ENCODE measurements at places on chromosomes 5 and 9.

- no peak for DNase-seq
Observed at GRCh38 chr9:129351058-129351641, 173.1 kb upstream of the IER5L start.

GRCh38 chr9:132768932-132769905, 99.0 kb downstream of the GTF3C4 start:
- no peak for DNase-seq

DNA sequence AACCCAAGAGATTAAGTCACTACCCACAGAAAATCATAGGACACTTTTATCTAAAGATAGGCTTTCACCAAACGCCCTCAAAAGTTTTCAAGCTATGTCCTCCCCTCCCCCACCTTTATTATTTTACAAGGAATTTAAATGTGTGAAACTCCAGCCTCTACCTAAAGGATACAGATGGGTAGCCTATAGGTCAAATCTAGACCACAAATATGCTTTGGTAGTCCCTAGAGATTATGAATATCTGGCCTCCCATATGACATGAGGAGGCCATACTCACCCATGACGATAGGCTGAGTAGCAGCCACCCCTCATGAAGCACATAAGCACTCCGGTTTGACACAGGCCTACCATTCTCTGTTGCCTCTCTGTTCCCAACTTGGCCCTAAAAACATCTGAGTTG, 11.9 kb downstream of the SIL1 start:
- DNase-seq = no peak

DNA sequence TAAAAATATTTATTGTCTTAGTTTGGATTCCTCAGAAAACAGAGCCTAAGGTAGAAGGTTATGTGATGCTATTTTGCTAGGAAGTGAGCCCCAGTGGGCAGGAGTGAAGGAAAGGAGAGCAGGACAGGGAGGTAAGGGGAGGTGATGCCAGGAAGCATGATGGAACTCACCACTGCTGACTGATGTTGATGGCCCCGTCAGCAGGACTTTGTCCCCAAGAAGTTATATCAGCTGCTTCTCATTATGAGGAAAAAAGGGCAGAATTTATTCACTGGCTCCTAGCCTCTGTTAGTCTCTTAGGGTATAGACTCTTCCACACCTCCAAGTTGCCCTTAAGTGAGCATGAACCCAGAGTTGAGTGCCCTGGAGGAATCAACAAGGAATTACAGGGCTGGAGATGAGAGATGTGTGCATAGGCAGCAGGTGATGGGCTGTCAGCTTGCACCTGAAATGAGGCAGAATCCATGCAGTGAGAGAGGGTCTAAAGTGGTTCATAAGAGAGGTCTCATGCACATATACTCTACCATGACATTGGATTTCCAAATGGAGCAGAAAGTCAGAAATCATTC, 120.6 kb upstream of the NIPBL start:
- DNase-seq = no peak

- DNase-seq = no peak
Observed at GRCh38 chr5:64865662-64866061, 96.9 kb downstream of the CWC27 start.

- no peak for DNase-seq
Observed at GRCh38 chr5:126339215-126339805, 83.9 kb upstream of the GRAMD2B start.

DNA sequence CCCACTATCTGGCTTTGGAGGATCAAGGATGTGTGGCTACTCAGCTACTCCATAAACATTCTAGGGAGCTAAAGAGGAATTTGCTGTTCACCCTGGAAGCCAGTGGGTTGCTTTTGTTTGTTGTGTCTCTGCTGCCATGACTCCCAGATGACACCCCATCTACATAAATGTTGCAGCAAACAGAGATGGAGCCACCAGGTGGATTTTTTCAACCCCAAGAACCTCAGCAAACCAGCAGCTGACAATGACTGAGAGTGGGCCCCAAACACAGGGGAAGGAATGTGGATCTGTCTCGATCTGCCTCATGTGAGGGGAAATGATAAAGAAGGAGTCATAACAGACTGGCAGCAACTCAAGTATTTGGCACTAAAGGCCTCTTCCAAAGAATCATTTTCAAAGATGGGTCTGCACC, 132.7 kb upstream of the TNC start:
- no peak for DNase-seq

GRCh38 chr5:17255471-17256021, 38.1 kb downstream of the BASP1 start:
- DNase-seq = no peak

DNA sequence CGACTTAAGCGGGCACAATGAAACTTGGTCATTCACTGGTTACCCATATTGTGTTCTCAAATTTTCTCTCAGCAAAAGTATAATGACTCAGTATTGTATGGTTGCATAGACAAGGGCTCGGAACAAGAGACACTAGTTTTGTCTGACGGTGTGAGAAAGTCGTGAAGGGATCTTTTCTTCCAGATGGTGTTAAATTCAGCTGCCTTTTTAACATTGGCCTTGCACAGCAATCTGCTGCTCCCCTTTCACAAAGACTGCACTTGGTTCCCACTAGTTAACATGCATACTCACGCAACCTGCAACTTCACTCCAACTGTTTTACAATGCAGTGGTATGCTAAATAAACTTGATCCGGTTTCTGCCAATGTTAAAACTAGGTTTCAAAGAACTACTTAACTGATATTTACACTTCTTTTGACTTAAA, 219.2 kb downstream of the MEF2C start:
- DNase-seq = no peak

DNA sequence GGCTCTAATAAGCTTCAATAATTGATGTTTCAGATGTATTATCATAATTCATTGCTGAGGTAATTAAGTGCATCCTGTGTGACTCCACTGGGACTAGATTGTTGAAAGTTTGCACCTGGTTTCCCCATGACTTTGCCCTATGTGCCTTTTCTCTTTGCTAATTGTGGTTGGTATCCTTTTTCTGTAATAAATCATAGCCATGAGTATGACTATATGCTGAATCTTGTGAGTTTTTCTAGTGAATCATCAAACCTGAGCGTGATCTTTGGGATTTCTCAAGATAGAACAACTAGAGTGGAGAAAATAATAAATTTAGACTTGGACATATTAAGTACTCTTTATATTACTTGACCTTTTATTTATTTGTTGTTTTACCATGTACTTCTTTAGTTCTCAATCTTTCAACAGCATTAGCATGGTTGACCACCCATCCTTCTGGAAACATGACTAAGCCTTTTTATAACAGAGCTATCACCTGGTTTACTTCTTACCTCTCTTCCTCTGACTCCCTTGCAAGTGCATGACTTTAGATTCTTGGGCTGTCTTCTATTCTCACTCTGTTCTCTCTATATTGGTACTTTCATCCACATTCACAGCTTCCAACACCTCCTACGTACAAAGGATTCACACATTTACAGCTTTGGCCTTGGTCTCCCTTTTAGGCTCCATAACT, 239.6 kb upstream of the TAS2R1 start:
- no peak for DNase-seq

GRCh38 chr5:16894236-16895057, 41.6 kb downstream of the MYO10 start:
- no peak for DNase-seq

DNA sequence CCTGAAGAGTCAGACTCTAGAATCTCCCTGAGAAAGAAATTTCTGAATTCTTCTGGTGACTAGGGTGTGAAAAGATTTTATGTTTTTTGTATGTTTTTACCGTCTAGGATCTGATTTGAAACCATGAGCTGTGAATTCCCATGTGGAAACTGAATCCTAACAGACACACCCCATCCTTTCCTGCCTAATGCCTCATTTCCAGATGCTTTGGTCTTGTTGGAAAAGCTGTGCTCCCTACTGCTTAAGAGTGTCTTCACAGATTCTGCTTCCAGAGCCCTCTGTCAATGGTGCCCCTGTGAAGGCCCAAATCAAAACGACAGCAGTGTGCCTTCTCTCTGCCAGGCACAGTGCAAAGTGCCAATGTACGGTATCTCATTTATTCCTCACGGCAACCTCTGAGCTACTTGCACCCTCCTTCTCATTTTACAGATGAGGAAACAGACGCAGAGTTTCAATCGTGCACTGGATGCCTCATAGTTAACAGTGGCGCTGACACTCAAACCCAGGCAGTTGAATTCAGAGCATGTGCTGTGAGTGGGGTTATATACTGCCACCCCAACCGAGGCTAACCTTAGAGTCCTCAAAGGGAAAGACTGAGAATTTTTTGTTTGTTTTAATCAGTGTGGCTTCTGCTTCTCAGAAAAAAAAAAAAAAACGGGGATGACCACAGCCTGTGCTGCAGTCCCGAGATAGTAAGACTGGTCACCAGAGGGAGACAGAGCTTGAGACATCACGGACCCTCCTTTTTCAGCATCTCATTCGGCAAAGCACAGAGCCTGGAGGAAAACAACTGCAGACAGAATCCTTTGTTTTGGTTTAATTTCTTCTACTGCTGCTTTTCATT, 188.4 kb downstream of the SNCAIP start:
- DNase-seq = peak; percentile 27

DNA sequence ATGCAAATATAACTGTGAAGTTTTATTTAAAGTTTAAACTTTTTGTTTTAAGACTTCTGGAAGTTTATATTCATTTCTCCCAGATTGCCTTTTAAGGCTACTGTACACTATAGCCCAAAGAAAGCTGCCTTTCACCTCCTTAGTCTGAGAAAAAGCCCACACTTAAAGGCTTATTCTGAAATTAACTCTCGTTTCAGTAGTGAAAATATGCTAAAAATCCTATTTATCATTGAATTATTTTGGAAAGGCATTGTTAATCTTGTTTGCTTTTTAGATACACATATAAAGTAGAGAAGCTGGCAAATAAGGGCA, 3.3 kb upstream of the PURA start:
- DNase-seq = no peak

- DNase-seq = no peak
Observed at GRCh38 chr5:94388773-94389514, 229.5 kb downstream of the KIAA0825 start.

DNA sequence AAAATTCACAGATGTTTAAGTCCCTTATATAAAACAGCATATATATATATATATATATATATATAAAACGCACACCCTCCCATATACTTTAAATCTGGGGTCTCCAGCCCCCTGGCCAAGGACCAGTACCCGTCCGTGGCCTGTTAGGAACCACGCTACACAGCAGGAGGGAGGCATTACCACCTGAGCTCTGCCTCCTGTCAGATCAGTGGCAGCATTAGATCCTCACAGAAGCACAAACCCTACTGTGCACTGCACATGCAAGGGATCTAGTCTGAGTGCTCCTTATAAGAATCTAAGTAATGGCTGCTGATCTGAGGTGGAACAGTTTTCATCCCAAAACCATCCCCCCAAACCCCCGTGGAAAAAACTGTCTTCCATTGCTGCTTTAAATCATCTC, 9.0 kb downstream of the PSIP1 start:
- no peak for DNase-seq

- no peak for DNase-seq
Observed at GRCh38 chr9:95570646-95571045, 53.9 kb upstream of the PTCH1 start.

GRCh38 chr9:81150016-81150625, 539.2 kb downstream of the TLE1 start:
- DNase-seq = no peak

DNA sequence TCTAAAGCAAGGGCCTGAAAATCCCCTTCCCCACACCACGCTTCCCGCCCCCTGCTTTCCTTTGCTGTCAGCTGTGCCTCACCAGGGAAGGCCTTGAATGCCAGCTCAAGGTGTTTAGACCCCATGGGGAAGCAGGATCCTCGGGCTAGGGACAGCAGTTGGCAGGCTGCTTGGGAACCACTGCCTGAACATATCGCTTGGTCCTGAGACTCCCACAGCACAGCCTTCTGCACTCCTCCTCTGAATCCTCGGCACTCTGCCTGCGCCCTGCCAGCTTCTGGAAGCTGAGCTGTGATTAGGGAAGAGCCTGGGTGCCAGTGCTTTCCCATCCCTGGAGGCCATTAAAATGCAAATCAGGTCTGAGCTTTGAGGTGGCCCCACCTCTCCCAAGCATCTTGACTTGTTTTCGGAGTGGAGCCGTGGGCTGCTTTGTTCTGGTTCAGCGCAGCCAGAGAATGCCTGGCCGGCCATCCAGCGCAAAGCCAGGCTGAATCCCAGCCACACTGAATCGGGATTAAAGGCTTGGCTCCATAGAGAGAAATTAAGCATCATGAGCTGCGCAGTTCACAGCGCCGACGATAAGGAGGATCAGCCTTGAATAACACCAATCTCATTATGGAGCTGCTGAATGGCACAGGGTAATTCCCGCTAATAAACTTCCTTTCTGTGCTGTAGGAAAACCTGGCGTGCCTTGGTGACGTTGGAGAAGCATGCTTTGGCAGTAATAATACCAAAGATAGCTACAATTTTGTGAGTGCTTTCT, 40.0 kb downstream of the AMBP start:
- peak; percentile 14 for DNase-seq

Data from nucleus accumbens (tissue), 56 donors.